ENCODE measurements at places on chromosomes 1 and 21. TPM values are rescaled to one million over a fixed set of nuclear protein-coding genes. Genes with fewer than 3 reads are reported as not detected.

Gene HMGCS2
- polyA plus RNA-seq: 80.0 TPM

Gene SCCPDH
- polyA plus RNA-seq: 58.0 TPM

Gene HES2
- 0.14 TPM for polyA plus RNA-seq

Gene LEPROT
- polyA plus RNA-seq: 165 TPM

Gene ARHGAP30
- polyA plus RNA-seq: 1.9 TPM

Gene S100A2
- polyA plus RNA-seq: 9.2 TPM

GRCh38 chr1:185139246-185139645 is 17.5 kb downstream of the TRMT1L start:
- DNase-seq: no peak

- DNase-seq: no peak
Measured at GRCh38 chr1:2003541-2004131, at the start of gene CFAP74. TSS of gene CFAP74 (minus strand) at chr1:2003786. CDS start at chr1:1990956, 12,830 bp downstream.

DNA sequence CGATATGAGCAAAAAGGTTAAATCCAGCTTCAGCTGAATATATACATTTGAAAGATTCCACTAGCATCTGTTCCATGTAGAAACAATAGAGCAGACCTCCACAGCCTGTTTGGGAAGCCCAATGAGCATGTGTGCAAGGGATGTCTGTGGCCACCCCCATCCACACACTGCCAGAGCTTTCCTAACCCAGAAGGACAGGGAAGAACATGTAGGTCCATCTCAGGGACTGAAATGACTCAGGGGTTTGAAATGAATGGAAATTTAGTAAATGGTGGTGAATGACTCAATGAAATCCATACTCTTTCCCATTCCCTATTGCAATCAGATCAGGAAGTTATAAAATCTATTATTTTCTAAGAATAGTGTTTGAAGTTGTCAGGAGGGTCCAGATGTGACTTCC is 397.2 kb downstream of the DUSP10 start:
- DNase-seq: no peak

- no peak for DNase-seq
Measured at GRCh38 chr1:52917581-52917980, 4.0 kb downstream of the ECHDC2 start.

DNA sequence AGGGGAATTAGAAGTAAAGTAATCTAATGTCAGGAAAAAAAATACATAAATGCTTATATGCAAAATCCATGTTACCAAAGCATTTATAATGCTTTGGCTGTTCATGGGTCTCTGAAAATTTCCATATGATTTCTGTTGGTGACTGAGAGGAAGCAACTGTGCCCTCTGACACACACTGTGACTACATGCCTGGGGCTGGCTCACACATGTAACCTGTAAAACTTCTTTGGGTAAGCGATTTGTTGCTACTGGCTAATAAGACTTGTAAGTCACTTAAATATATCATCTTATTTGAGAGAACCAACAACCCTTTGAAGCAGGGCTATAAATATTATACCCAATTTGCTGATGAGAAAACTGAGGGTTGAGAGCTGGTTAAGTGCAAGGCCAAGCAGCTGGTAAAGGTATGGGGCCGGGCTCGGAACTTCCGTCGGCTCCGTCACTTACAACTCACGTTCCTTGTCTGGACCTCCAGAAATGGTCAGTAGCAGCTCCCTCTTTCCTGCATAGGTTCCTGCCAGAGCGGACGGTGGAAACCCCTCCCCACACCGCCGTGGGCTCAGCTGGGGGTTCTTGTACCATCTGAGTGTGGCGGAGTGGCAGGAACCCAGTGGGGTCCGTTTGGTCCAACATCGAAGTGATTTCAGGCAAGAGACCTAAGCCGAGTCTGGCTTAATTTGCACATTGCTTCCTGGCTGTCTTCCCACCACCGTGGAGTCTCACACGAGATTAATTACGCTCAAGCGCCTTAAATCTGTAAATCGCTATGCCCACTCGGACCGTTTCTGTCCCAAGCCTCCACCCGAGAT is 714 bp downstream of the DFFA start:
- DNase-seq: no peak

DNA sequence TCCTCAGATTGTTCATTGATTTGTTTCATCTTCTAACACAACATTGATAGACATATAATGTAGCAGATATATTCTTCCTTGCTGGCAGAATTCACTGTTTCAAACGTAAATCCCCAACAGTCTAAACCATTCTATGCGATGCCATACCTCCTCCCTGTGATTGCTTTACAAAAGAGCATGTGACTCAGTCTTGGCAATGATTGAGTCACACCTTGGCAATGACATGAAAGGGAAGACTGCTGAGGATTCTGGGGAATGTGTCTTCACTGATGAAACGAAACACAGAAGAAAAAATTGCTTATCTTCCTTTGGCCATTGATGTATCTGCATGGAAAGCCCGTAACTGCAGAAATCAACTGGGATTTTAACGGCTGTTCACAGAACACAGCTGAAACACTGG is 409.6 kb upstream of the ZRANB2 start:
- no peak for DNase-seq

- no peak for DNase-seq
Measured at GRCh38 chr1:235429143-235429542, 61.9 kb downstream of the TBCE start.

DNA sequence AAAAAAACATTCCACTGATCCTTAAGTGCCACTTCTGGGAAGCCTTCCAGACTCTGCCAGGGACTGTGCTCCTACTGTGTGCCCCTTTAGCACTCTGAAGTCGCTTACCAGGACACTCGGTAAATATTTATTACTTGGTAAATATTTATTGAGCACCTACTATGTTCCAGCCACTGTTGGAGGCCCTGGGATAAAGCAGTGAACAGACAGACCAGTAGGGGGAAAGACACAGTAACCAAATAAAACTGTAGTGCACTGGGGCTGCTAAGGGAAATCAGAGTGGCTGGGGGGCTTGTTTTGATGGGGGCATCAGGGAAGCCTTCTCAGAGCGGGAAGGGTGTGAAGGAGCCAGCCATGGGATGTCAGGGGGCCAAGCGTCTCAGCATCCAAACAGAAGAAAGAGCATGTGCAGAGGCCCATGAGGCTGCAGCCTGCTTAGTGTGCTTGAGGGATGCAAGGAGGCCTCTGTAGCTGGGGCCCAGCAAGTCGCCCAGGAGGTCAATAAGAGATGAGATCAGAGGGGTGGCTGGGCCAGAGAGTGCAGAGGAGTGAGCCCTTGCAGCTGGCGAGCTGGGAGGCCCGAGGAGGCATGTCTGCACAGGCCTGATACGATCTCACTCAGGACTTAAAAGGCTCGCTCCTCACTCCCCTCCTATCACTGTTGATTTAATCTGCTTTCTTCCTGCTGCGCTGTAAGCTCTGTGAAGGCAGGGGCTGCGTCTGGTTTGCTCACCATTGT is 28.6 kb downstream of the KAZN start:
- no peak for DNase-seq

DNA sequence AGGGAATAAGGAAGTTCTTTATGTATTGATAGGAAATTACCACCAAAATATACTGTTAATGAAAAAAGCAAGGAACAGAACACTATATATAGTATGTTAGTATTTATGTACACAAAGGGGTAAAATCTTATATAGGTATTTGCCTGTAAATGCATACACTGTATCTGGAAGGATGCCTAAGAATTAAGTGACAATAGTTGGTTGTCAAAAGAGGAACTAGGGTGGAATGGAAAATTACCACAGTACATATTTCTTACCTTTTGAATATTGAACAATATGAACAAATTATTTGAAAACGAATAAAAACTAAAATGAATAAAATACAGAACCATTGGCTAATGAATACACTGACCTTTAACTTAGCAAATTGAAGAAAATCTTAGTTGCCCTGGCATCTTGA is 13.6 kb downstream of the ARPC5 start:
- no peak for DNase-seq
